ENCODE measurements at places on chromosomes 3 and 15. TPM values are rescaled to one million over a fixed set of nuclear protein-coding genes. Genes with fewer than 3 reads are reported as not detected.

DNA sequence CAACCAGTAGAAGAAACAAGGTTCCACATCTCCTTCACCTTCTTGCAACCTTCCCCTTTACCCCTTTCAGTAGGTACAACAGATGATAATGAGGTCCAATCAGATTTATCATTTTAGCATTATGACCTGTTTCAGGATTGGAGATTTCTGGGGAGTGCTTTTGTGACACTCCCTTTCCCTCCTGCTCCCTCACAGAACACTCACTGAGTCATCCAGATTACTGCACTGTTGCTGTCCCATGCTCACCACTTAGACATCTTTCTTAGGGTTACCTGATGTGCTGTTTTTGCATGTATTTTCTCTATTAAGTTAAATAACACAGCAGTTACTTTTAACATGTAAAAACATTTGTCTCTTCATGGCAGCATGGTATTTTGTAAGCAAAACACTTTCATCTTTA is 118.5 kb downstream of the MFSD1 start:
- DNase-seq, result peak; percentile 14

DNA sequence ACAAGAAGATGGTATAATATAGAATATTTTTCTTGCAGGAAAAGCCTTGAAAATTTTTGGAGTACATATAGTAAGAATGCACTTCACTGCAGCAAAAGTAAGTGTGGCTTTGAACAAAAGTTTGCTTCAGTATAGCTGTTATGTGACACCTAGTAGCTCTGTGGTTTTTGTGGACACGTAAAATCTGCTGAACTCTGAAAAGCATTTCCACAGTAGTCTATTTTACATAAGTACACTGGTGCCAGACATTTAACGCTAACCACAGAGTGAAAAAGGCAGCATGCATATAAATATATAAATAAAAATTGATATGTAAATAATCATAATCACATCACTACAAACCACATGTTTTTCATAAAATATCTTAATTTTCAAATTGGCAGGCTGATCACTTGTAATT is 39.8 kb downstream of the CGGBP1 start:
- no peak for DNase-seq

DNA sequence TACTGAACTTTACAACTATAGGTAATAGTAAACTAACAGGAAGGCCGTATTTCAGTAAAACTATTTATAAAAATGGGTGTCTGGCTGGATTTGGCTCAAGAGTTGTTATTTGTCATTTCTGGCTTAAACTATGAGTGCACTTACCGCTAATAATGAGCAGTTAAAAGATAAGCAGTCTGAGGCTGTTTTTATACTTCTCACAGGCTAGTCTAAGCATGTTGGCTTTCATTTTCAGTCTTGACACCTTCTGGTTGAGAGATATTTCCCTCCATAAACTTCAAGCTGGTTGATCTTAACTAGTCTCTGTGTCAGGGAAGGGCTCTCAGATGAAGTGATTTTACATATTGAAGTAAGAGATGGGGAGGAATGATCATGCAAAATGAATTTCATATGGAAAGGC is 96.1 kb downstream of the RSRC1 start:
- DNase-seq, result no peak

GRCh38 chr3:112682361-112682760 is 41.4 kb upstream of the CCDC80 start:
- no peak for DNase-seq

DNA sequence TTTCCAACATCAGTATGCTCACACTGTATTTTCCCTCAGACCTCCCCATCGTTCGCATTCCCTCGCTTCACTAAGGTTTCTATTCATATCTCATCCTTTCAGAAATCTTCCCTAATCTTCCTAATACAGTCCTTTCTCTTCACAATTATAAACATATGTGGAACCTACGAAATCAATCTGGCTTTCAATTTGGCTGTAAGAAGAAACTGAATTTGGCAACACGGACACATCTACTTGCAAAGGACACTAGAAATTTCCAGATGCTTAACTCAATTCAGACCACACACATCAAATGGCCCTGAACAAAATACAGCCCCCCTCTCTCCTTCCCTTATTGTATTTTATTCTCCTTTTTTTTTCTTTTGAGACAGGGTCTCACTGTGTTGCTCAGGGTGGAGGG is 39.1 kb upstream of the TM4SF19 start:
- DNase-seq, result no peak

Gene SLC28A2
- not detected for total RNA-seq

DNA sequence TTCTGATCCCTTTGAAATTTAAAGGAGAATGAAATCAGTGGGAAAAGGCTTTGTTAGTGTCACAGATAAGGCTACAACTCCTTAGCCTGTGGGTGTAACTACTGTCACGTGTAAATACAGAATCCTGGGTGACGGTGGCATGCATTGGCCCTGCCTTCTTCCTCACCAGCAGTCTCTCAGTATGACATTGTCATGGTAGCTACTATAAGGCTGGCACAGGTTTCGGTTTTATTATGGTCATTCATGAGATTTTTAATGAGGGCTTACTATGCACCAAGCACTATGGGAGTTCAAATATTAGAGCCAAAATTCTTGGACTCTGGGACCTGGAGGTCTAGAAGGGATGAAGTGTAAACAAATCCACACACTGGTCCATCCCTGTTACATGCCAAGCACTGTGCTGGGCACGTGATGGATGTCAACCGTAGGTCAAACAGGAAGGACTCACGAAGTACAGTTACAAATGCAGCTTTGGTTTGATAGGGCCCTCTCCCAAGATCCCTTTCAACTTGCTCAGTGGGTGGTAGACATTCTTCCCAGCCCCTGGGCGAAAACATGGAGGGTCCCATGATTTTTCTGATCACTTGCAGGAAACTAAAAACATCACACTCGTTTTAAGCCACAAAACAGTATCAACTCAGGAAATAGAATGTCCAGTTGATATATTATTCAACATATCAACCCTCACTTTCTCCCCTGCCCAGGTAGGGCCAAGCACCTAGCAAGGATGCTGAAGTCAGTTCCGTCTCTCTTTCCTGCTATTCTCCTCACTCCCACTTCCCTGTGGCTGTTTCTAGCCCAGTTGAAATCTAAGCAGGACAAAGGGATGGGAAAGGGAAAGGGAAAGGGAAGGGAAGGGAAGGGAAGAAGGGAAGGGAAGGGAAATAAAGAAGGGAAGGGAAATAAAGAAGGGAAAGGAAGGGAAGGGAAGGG is 25.3 kb downstream of the BFSP2 start:
- DNase-seq, result no peak

- DNase-seq, result no peak
Observed at GRCh38 chr15:41513506-41514227, at the start of gene LTK. Gene LTK, minus strand, starts transcription at chr15:41513827. Its CDS starts 118 bp downstream, at chr15:41513709.

GRCh38 chr3:123410149-123410515 is 38.8 kb downstream of the ADCY5 start:
- no peak for DNase-seq

DNA sequence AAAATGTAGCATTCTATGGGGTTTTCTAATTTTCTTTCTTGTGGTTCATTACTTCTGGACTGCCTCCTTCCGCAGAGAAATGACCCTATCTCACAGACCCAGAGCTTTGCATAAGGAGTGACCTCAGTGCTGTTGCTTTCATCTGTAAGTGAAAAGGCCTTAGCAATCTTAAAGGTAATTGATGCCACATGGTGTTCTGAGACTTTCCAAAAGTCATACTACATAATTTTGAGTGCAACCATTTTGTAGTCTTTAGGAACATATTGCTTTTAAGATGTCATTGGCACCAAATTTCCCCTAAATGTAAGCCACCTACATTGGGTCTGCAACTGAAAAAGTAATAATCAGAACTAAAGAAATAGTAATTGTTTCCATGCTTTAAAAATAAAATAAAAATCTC is 9.2 kb upstream of the HHLA2 start:
- no peak for DNase-seq

GRCh38 chr3:59559721-59560435 is 510.1 kb upstream of the CFAP20DC start:
- DNase-seq, result peak; percentile 100

DNA sequence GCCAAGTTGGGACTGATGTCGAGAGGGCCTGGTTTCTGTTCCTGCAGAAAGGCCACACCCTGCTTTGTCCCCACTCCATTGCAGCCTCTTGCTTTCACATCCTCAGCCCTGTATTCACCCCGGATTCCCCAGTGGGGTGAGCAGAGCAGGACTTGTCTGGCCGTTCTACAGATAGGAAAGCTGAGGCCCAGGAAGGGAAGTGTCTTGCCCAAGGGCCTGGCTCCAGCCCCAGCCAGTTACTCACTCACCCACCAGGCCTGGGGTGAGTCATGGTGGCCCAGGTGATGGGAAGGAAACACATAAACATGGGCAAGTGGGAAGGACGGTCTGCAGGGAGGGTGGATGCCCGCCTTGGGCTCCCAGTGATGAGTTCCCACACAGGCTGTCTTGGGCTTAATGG is 6.1 kb upstream of the DUSP7 start:
- DNase-seq, result peak; percentile 92

- DNase-seq, result no peak
Observed at GRCh38 chr15:27730868-27731267, 368.2 kb downstream of the OCA2 start.

DNA sequence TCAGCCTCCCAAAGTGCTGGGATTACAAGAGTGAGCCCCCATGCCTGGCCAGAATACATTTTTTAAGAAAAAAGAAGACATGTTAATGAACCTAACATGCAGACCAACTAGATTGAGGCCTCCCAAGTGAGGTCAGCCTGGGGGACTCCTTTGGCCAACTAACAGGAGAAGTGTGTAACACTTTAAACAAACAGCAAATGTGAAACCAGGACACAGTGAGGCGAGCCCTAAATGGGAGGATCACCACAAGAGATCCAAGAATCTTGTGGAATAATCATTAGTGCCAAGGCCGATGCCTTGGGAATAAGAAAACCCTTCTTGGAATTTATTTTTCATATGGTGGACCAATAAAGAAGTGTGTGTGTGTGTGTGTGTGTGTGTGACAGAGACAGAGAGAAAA is 73.9 kb downstream of the ATP10A start:
- DNase-seq, result no peak

Gene MUC20
- 1.1 TPM for total RNA-seq

GRCh38 chr3:73228959-73229358 is 167.5 kb downstream of the EBLN2 start:
- DNase-seq, result no peak

Gene GP9
- total RNA-seq, result not detected

Gene TMEM207
- not detected for total RNA-seq

Gene PAK6
- total RNA-seq, result 6.1 TPM

- DNase-seq, result peak; percentile 45
Observed at GRCh38 chr3:155556531-155556930, 188.3 kb downstream of the PLCH1 start.

- DNase-seq, result no peak
Observed at GRCh38 chr3:83515123-83515522, 1443.7 kb upstream of the CADM2 start.

DNA sequence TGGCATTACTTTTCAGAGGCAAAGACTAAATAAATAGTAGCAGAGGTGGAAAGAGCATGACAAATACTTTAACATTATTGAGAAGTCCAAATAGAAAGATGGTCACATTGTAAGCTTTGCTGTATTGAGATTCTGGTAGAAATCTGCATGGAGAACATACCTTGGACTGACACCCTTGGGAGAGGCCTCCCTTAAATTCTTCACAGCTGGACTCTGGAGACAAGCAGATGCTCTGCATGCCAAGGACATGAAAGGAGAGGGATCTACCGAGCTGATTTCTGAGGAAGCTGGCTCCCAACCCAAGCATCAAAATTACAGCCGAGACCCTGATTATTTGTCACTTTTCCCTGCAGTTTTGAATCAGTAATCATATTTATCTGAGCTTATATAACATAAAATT is 212.5 kb upstream of the COL8A1 start:
- no peak for DNase-seq

Gene RASGRP1
- 12.1 TPM for total RNA-seq

Gene MIX23
- 63.6 TPM for total RNA-seq

- no peak for DNase-seq
Observed at GRCh38 chr15:80177156-80177555, 24.4 kb downstream of the FAH start.

DNA sequence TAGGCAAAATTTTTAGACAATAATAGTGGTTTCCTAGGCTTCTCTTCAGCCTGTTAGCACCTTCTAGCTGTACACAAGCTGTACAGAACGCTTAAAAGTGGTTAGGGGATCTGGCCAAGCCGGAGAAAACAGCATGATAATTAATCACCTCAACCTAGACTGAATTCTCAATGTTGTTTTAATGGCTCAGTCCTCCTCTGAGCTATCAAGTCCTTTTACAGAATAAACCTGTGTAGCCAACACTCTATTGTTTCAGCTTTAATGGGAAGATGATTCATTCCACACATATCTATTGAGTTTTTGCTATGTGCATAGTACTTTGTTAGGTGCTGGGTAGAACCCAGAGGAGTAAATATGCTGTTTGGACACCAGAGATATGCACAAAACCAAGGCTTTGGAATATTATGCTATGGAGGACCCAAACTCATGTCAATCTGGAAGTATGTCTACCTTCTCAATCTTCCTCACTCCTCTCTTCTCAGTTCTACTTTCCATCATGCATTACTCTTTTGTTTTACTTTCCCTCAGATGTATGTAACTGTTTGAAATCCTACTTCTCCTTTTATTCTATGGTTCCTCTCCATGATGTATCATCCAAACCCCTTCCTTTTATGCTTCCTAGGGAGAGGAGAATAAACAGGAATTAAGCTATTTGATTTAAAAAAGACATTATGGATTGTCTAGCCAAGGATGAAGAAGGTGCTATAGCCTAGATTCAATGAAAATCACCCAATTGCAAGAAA is 27.6 kb upstream of the UBE2E2 start:
- DNase-seq, result peak; percentile 89

DNA sequence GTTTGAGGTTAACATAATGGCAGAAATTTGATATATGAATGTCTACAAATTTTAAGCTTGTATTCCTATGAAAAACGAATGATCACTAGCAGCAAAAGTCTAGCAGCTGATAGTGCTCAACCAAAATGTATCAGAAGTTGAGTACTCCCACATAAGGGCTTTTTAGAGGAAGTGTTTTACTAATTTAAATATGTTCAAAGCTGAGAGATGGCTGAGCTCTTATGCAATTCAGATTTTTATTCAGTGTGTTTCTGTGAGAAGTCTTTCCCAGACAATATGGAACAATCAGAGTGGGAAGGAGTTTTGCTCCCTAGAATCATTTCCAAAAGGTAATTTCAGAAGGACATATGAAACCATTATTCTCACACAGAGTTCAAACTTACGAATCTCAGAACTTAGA is 327.0 kb downstream of the ZPLD1 start:
- DNase-seq, result no peak

GRCh38 chr3:170697131-170697530 is 111.3 kb upstream of the SLC7A14 start:
- no peak for DNase-seq

Gene KCNMB3
- 2.1 TPM for total RNA-seq

Gene TAGLN3
- 19.1 TPM for total RNA-seq

- no peak for DNase-seq
Observed at GRCh38 chr3:38620236-38620635, 29.3 kb downstream of the SCN5A start.
